ENCODE measurements at places on chromosomes 7 and 10. TPM values are rescaled to one million over a fixed set of nuclear protein-coding genes. Genes with fewer than 3 reads are reported as not detected.

GRCh38 chr7:1662101-1662500, 8.0 kb upstream of the ELFN1 start:
- no peak for DNase-seq
- no peak overlapping the region for H3K4me3 ChIP-seq
- no peaks in the 10 kb centered on the region for H3K36me3 ChIP-seq
- no peak overlapping the region for H3K27ac ChIP-seq
- H3K4me1 ChIP-seq = peaks cover 32% of the 10 kb centered on the region

DNA sequence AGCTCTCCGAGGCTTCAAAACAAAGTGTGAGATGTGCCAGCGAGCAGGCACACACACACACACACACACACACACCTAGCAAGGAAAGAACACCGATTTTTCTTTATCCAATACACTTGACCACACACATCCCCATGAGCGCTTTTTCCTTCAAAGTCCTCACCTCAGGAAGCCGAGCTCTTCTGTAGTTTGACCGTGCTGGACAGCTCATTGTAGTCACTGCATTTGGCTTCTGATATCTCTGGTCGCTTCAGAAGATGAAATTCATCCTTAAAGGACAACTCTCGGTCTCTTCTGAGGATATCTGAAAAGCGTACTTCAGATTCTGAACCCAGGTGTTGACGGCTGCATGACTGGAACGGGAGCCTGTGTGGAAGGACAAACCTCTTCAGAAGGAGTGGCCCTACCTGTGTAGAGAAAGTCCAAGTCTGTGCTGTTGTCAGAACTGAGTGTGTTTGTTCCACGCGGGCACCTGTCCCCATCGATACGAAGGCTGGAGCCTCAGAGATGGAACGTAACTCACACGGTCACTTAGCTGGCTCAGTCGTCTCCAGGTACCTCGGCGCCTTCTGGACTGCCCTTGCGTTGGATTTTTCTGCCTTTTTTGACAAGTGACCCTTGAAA, 28.1 kb upstream of the SHH start:
- H3K4me3 ChIP-seq = no peak overlapping the region
- no peak overlapping the region for H3K27ac ChIP-seq
- no peaks in the 10 kb centered on the region for H3K4me1 ChIP-seq
- no peaks in the 10 kb centered on the region for H3K36me3 ChIP-seq
- H3K27me3 ChIP-seq = no peaks in the 10 kb centered on the region
- DNase-seq = no peak

- H3K4me3 ChIP-seq = no peak overlapping the region
- H3K27ac ChIP-seq = no peak overlapping the region
- H3K4me1 ChIP-seq = no peaks in the 10 kb centered on the region
- DNase-seq = no peak
Measured at GRCh38 chr7:155441856-155442255, 16.1 kb upstream of the EN2 start.

GRCh38 chr7:12220389-12221046, 9.4 kb downstream of the TMEM106B start:
- H3K27ac ChIP-seq = no peak overlapping the region
- no peaks in the 10 kb centered on the region for H3K4me1 ChIP-seq
- no peak overlapping the region for H3K4me3 ChIP-seq
- H3K36me3 ChIP-seq = peaks cover 53% of the 10 kb centered on the region

DNA sequence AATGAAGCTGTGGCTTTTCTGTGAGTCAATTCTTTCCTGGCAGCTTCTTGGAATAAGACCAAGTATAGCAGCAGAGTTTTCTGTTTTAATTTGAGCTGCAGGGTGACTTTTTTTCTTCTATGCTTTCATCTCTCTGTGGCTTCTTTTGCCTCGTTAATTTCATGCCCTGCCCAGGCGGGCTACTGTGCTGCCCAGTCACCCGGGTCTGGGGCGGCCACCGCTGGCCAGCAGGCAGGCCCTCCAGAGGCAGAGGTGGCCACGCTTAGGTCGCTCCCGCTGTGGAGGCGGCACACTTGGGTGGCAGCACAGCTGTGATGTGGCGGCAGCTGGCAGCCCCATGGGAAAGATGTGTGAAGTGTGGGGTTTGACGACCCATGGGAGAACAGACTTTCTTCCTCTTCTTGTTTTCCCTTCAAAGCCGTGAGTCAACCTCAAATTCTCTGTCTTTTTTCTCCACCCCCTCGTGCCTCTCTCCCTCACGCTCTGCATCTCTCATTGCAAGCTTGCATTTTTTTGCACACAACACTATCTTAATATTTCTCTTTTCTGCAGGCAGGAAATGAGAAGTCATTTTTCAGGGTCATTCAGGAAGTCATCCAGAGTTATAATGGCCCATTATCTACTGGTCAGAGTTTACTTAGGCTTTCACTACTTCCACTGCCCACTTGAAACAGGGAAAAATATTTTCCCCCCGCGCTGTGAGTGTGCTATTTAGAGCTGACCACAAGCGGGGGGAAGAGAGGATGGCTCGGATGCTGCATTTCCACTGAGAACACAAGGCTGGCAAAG, 67.8 kb downstream of the EGFR start:
- peaks cover 35% of the 10 kb centered on the region for H3K4me1 ChIP-seq
- H3K27ac ChIP-seq = peak overlapping the region; percentile 86
- H3K36me3 ChIP-seq = no peaks in the 10 kb centered on the region
- no peaks in the 10 kb centered on the region for H3K27me3 ChIP-seq
- no peak for DNase-seq

The CACNA2D1 gene
- total RNA-seq = 51.5 TPM

The SAMD9L gene
- total RNA-seq = 5.1 TPM

The MLXIPL gene
- 6.5 TPM for total RNA-seq

All from esophagus muscularis mucosa (tissue), 4 donors.